EL (cell line): ENCODE measurements at places on chromosomes 6 and 20.

- peak; percentile 79 for DNase-seq
Measured at GRCh38 chr20:48012401-48012974, 227.2 kb upstream of the SULF2 start.

- no peak for DNase-seq
Measured at GRCh38 chr20:49749625-49750024, 35.9 kb upstream of the B4GALT5 start.

GRCh38 chr6:86502497-86502896, 434.8 kb upstream of the HTR1E start:
- no peak for DNase-seq

GRCh38 chr20:17835240-17835933, 133.2 kb downstream of the SNX5 start:
- DNase-seq = peak; percentile 94

DNA sequence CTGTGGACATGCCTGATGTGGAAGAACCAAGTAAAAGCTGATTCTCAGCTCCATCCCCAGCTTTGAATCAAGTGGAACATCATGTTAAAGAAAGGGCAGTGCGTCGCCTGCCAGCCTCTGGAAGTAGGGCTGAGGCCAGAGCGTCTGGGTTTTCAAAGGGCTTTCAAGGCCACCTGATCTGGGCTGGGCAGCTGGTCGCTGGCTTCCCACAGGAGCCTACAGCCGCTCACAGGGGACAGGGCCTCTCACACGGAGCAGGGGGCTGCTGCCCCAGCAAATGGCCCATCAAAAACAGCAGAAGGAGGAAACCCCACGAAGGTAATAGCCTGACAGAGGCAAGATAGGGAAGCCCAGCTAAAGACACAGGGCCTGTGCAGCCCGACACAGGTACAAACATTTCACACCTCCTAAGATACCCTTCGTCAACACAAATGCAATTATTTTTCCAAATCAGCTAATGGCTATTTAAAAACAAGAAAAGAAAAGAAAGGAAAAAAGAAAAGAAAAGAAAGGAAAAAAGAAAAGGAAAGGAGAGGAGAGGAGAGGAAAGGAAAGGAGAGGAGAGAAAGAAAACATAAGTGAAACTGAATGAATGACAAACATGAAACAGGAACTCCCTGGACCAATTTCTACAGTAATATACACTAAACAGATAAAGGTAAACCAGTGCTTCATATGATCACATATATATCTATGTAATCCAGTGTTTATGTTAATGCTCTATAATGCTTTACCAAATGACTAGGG, 24.8 kb downstream of the RRBP1 start:
- DNase-seq = no peak

GRCh38 chr6:38259736-38260135, 380.0 kb downstream of the BTBD9 start:
- DNase-seq = peak; percentile 73

- no peak for DNase-seq
Measured at GRCh38 chr6:31426395-31427354, 23.3 kb downstream of the MICA start.

DNA sequence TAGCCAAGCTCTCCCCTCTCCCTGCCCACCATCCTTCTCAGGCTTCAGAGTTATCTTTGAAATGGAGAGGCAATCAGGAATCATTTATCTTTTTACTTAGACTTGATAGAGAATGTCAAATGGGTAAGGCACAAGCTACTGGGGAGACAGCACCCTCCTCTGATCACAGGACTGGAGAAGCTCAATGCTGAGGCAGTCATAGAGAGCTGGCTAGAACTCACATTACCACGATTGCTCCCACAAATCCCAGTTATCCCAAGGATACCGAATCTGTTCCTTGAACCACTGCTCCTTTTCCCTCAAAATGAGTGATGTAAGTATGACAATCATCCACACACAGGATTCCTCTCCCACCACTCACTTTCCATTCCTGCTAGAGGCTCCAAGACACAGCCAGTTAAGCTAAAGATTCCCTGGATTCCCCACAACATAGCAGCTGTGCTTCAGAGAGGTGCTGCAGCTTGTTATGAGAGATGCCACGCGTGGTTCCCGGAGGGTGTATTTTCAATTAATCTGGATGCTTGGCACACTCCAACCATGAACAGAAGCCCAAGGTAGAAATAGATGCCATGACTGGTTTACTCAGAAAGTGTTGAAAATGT, 96.2 kb upstream of the VGLL2 start:
- peak; percentile 4 for DNase-seq

- DNase-seq = no peak
Measured at GRCh38 chr6:99491171-99491570, 24.1 kb downstream of the USP45 start.

DNA sequence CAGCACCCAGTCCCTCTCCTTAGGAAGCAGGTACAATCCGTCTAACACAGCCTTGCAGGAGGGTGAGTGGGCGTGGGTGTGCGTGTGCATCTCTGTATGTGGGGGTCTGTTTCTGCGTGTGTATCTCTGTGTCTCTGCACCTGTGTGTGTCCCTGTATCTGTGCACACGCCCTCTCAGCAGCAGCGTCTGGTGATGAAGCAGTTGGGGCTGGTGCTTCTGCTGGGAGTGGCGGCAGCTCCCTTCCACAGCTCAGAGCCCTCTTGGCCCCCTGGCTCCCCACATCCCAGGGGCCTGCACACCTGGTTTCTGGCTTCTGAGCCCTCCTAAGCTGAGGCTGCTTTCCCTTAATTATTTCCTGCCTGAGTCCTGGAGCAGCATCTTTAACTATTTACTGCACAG, 49.5 kb upstream of the CCDC167 start:
- no peak for DNase-seq

GRCh38 chr20:536426-537010, 7.1 kb downstream of the CSNK2A1 start:
- DNase-seq = no peak

DNA sequence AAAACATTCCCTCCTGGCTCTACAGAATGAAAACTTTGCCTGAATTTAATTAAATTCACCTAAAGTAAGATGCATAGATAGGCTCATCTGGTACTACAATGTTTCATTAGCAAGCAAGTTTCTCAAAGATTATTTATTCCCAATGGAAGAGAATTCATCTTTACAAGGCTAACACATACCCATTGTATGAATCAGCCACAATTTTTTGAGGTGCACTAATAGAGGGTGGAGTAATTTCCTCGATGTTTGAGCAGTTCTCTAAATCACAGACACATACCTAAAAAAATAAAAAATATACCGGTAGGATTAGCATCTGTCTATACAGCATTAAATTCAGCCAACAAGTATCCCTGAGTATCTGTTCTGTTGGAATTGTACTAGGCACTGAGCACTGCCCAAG, 32.7 kb downstream of the ROS1 start:
- DNase-seq = peak; percentile 39

DNA sequence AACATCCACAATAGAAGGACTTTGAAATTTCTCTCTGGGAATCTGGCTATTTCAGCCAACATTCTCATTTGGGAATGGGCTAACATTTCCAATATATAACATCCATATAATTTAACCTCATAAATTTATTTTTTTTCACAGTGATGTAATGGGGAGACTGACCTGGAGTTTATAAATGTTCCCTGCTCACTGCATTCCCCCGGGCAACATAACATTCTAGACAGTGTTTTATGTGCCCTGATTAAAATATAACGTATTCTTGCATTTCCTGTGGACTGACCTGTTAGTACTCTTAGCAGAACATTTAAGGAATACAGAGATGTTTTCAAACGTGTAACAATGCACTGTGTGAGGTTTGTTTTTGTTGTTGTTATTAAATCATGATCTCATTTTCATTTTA, 20.9 kb downstream of the TSHZ2 start:
- no peak for DNase-seq
